T-helper 1 cell (primary cell): ENCODE measurements at places on chromosomes 2 and 18.

DNA sequence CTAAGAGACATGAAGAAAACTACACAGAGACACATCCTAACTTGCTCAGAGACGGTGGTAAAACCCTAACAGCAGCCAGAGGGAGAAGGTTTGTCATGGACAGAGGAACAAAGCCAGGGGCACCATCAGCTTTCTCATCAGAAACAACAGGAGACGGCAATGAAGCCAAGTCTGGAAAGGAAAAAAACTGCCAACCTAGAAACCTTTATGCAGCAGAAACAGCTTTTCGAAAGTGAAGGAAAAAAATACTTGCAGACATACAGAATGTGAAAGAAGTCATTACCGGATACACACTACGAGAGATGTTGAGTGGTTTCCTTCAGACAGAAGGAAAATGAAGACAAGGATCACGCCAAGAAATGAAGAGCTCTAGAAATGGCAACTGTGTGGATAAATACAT lies 55.9 kb downstream of the ANO7 start:
- no peak for DNase-seq

GRCh38 chr2:230602562-230603230 lies 109.9 kb upstream of the CAB39 start:
- peak; percentile 39 for DNase-seq

- no peak for DNase-seq
These were observed 650 bp downstream of the ORMDL1 start for GRCh38 chr2:189783451-189783926.

GRCh38 chr2:201403880-201404279 lies 46.7 kb upstream of the FLACC1 start:
- no peak for DNase-seq

DNA sequence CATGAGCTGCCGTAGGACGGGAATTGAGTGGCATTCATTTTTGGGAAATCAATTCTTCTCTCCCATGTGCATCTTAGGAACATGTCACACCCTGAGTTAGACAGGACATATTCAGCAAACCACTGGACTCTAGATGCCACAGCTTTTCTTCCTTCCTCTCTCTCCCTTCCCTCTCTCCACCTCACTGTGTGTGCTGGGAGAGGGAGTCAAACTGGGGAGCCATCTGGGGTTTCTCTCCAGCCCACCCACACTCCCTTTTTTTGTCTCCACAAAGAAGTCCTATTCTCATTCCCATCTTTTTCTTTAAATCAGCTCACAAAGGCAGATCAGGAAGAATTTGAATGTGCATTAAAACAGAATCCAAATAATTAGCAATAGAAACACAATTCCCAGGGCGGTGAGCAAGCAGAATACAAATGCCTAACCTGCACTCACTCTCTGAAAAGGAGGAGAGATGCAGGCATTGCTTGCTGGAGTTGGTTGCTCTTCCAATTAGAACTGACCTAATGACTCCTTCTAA lies 15.4 kb downstream of the CD28 start:
- no peak for DNase-seq

DNA sequence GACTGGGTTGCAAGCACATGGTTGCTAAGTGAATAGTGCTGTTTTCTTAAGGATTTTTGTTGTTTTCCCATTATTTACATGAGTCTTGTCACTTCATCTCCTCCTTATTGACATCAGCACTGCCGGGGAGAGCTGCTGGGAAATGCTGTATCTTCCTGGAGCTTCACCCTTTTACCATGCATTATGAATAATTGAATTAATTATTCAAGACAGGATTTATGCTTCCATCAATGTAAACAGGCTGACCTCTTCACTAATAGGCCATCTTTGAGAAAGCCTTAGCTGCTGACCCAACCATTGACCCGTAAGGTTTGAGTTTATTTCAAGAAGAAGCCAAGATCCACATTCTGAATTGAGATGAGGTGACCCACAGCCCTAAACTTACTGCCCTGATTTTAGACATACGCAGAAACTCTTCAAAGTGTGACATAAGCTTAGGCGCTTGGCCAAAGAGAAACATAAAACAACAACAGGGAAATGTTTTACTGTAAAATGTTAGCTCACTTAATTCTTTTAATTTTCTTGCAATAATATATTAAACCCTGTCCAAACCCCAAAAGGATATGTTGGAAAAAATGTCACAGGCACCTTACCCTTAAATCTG lies 365.5 kb upstream of the SYT4 start:
- DNase-seq = no peak

- no peak for DNase-seq
These were observed 1596.5 kb upstream of the NXPH2 start for GRCh38 chr2:140376686-140377085.

GRCh38 chr2:65349863-65350262 lies 82.5 kb downstream of the SPRED2 start:
- no peak for DNase-seq

GRCh38 chr2:15311926-15312325 lies 249.2 kb downstream of the NBAS start:
- no peak for DNase-seq

DNA sequence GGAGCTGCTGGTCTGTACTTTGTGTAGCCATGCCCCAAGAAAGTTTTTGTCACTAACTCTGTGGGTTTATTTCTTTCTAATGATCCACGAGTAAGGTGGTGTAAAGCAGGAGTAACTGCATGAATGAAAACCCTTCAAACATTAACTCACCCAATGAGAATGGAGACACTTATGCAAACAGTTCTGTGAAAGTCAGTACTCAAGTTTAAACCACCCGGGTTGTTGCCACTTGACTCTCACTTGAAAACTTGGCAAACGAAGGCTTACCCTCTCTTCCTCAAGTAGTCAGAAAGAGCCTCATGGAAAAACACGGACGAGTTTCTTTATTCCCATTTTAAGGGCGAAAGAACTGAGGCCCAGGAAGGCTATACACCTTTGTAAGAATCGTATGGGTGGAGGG lies 117.5 kb downstream of the MMADHC start:
- DNase-seq = no peak

DNA sequence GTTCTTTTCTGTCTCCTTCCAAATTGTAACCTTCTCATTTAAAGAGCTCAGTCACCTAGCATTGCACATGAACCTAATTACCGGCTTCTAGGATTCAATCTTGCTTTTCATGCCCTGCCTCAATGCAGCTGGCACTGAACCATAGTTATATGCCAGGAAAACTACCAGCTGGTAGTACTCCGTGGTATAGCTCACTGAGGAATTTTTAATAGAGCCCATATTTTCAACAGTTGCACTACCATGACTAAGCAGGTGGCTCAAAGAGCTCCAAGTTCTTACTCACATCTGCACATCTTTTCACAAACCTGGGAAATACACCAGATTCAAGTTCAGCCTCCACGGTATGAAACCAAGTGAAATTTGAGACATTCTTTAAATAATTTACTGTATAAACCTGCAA lies 363.5 kb downstream of the GRB14 start:
- no peak for DNase-seq

GRCh38 chr18:13284330-13285027 lies 65.9 kb downstream of the LDLRAD4 start:
- DNase-seq = no peak

DNA sequence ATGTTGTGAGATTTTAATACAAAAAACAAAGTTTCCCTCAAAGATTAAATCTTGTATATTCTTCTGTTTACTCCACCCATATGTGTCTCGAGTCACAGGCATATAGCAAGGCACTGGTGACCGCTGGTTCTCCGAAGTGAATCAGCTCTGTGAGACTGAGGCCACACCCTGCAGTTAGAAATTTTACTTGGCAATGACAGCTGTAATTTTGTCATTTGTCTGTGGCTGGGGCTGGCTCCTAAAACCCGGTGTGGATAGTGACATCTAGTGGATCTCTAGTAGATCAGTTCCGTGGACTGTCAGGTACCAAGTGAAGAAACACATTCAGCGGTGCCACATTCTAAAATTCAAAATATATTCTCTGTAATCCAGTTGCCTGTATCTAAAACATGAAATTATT lies 278.0 kb downstream of the NEDD4L start:
- DNase-seq = no peak

DNA sequence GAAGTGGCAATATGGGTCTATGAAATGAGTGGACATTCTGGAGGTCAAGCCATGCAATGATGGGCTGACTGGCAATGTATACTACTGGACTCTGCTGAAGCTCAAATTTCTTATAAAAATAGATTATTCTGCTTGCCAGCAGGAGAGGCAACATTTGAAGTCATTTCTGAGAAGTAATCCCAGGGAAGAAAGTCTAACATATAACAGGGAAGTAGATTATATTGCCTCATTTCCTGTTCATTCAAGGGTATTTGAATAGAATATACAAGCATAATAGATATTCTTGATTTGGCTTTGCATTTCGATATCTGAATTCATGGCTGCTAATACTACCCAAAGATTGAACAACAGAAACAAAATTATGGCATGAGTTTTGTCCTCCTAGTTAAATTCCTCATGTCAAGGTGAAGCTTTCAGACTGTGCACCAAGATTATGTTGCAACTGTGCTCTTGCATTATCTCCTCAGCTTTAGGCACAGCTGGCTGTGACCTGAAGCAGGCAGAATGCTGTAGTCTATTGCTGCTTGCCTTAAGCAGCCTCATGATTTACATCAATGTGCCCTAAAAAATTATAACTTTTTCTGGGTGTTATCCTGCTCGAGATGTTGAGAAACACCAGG lies 13.3 kb upstream of the TMX3 start:
- no peak for DNase-seq

DNA sequence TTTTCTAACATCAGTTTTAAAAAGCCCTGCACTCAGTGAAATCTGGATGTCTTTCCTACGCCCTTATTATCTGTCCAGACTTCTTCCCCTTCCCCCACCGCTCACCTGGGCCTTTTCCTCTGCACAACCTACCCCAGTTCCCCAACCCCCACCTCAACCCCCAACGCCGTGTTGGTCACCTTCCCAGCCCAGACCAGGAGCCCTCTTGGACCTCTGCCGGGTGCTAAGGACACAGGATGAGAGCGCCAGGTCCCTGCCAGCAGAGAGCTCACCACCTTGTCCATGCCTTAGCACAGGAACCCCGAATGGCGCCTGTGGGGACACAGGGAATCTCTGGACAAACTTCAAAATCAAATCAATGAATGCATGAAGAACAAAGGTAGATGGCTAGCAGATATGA lies 966 bp upstream of the RBM43 start:
- no peak for DNase-seq

- DNase-seq = no peak
These were observed 14.0 kb downstream of the ANXA4 start for GRCh38 chr2:69755862-69756467.

DNA sequence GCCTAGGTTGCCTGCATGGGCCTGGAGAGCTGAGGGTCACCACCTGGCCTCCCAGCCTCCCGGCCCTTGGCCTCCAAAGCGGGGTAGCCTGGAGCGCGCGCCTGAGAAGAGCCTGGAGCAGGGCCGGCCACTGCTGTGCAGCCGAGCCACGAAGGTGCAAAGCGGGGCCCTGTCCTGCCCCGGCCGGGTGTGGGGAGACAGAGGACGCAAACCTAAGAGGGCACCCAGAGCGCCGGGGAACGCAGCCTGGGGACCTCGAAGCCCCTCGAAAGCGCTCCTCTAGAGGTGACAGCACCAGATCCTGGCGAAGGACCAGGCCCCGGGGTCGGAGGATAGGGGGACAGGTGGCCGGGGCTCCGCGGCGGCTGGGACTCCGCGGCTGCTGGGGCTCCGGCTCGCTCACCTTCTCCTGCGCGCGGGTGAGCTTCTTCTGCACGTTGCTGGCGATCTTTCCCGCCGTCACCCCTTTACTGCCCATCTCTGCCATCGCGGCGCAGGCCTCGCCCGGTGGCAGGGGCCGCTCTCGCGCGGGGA lies 430 bp downstream of the BIN1 start:
- DNase-seq = no peak

DNA sequence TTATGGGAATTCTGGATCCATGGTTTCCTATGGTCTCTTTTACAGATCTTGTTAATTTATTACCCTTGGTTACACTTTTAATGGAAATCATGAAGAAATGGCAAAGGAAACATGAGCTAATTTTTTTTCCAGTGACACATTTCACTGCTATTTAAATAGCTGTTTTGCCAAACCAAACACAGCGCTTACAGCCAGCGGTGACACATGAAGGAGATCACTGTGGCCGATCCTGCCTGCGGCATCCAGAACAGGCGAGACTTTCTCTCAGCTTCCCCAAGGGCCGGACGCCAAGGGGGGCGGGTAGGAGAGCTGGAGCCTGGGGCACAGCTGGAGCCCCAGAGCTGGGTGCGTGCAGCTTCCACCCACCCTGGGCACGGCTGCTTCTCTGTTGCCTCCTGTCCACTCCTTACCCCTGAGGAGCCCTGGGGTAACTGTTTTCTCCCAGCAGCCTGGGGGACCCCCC lies 81.4 kb upstream of the PKDCC start:
- no peak for DNase-seq

DNA sequence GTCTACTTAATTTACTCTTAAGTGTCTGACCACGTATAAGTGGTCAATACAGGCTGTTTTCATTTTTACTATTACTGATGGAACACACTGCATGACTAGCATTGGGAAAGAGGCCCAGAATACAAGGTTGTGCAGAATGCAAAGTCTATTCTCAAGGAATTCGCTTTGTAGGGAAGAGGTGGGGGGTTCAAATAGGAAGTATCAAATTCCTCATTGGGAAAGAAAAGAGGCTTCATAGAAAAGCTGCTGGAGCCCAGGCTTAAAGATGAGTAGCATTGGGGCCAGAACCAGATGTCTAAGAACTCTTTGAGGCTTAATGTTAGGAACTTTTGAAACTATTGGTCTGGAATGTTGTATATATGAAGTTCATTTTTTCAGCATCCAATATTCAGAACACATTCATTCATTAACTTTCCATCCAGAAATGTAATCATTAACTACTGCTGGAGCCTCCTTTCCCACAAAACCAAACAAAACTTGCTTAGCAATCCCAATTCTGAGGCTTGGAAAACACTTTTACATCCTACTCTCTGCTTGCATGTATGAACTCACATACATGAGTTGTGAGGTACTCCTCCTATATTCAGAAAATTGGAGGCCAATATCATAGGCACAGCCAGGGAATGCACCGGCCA lies 994 bp upstream of the LRATD1 start:
- no peak for DNase-seq

DNA sequence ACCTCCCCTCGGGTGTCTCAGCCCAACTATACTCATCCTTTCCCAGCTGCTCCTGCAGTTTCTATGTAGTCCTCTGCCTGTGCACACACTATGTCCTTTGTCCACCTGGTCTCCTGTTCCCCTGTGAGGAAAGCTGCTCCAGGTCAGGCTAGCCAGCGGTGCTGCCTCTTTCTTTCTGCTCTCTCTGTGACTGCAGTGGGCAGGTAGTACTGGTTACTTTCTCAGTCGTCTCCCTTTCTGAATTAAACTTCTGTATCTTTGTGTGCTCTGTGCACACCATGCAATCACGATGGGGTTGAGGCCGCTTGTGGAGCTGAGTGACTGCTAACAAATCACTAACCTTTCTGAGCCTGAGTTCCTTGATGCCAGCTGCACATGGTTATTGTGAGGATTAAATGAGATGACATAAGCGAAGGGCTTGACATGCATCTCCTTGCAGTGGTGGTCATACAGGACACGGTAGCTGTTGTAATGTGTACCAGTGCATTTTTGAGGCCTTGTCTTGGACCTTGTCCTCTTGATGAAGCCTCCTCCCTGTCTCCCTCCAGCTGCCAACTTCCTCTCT lies 3.5 kb downstream of the FARP2 start:
- DNase-seq = no peak
